ENCODE measurements at places on chromosomes 2 and 18. TPM values are rescaled to one million over a fixed set of nuclear protein-coding genes. Genes with fewer than 3 reads are reported as not detected.

Gene SCN3A
- total RNA-seq = not detected

Gene UBR3
- total RNA-seq = 30.0 TPM

DNA sequence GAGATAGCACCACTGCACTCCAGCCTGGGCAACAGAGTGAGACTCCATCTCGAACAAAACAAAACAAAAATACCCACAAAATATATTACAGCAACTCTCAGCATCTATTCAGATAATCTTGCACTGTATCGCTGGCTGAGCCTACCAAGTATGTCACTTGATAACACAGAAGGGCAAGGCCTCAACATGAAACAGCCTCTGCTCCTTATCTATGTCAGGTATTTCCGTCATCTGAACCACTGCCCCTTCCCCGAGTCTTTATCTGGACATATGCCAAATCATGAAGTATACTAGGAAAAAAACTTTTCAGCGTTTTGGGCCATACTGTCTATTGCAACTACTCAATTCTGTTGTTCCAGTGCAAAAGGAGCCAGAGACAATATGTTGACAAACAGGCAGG is 17.7 kb downstream of the PDIA6 start:
- no peak for DNase-seq

- no peak for DNase-seq
Measured at GRCh38 chr2:217335341-217335966, 475.6 kb upstream of the TNP1 start.

- DNase-seq = no peak
Measured at GRCh38 chr18:33579349-33580215, 1.6 kb downstream of the ASXL3 start.
